ENCODE measurements at places on chromosomes 4 and X.

- no peak for DNase-seq
These were observed 19.3 kb downstream of the JAKMIP1 start for GRCh38 chr4:6180841-6181631.

- DNase-seq, result no peak
These were observed 18.2 kb downstream of the ELF4 start for GRCh38 chrX:130091980-130092522.

DNA sequence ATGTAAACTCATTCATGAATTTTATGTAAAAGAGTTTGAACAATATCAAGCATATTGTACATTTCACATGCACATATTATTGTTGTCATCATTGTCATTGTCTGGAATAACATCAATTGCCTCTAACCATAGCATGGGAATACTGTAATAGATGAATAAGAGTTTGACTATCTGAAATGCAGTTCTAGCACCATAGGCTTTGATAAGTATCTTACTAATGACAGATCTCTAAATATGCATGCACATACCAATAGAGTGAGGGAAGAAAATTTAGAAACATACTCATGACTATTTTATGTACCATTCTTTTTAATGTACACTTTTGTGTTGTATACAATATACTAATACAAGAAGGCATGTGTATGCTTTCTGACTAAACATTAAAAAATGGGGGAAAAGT is 161.6 kb upstream of the SPRY1 start:
- peak; percentile 75 for DNase-seq

GRCh38 chrX:129788527-129788926 is 8.8 kb downstream of the SASH3 start:
- DNase-seq, result no peak

- DNase-seq, result no peak
These were observed 12.8 kb upstream of the GUCY1B1 start for GRCh38 chr4:155745984-155746383.

DNA sequence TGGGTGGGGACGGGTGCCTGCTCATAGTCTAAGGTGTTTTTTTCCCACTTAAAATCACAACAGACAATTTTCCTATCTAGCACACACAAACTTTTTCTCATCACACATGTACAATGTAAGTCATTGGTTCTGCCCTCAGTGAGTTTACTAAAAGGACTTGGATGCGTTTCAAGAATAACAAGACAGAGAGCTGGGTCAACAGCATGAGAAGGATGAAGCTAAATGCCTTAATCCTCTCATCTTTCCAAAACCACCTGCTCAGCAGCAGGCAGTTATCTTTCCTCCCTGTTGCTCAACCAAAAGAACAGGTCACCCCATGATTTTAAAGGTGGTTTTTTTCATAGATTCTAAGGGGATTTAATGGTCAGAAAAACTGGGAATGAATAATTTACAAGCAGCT is 40.1 kb downstream of the OFD1 start:
- DNase-seq, result no peak

GRCh38 chr4:98601708-98602107 is 56.7 kb downstream of the TSPAN5 start:
- DNase-seq, result peak; percentile 43

DNA sequence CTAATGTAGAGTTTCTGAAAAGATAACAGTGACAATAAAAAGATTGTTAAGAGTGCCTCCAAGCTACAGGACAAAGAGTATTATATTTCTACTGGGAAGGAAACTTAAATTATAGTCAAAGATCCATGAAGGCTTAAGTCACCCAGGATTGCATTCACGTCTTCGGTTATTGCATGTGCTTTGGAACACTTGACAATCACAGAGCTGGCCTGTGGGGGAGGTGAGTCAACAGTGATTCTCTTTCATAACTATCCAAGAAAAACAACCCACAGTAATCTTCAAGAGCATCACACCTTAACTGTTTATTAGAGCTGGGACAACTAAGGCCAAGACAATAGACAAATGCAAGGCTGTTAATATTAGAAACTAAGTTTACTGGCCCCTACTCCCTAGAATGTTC is 40.3 kb downstream of the PDGFC start:
- peak; percentile 59 for DNase-seq

GRCh38 chr4:44961001-44961755 is 234.8 kb upstream of the GNPDA2 start:
- DNase-seq, result no peak

DNA sequence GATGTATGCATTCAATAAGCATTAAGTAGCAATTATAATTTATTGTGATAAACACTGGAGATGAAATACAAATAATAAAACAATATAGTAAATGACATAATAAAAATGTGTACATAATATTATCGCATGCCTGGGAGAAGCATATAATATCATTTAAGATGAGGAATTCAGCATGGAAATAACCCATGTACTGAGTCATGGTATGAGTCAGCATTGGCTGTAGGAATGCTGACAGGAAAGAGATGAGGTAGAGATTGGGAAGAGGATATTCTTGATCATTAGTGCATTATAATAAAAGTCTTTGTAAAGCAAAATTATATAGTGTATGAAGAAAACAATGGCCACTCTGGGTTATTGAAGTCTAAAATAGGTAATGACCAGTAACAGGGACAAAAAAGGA is 82.8 kb downstream of the MAGEB10 start:
- peak; percentile 81 for DNase-seq

DNA sequence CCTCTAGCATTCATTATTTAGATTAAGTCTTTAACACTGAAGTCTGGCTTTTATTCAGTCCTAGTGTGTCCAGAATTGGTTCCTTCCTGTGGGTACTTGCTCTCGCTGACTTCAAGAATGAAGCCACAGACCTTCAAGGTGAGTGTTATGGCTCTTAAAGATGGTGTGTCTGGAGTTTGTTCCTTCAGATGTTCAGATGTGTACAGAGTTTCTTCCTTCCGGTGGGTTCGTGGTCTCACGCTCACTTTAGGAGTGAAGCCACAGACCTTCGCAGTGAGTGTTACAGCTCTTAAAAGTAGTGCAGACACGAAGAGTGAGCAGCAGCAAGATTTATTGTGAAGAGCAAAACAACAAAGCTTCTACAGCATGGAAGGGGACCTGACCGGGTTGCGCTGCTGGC is 860.6 kb downstream of the STIM2 start:
- DNase-seq, result no peak

DNA sequence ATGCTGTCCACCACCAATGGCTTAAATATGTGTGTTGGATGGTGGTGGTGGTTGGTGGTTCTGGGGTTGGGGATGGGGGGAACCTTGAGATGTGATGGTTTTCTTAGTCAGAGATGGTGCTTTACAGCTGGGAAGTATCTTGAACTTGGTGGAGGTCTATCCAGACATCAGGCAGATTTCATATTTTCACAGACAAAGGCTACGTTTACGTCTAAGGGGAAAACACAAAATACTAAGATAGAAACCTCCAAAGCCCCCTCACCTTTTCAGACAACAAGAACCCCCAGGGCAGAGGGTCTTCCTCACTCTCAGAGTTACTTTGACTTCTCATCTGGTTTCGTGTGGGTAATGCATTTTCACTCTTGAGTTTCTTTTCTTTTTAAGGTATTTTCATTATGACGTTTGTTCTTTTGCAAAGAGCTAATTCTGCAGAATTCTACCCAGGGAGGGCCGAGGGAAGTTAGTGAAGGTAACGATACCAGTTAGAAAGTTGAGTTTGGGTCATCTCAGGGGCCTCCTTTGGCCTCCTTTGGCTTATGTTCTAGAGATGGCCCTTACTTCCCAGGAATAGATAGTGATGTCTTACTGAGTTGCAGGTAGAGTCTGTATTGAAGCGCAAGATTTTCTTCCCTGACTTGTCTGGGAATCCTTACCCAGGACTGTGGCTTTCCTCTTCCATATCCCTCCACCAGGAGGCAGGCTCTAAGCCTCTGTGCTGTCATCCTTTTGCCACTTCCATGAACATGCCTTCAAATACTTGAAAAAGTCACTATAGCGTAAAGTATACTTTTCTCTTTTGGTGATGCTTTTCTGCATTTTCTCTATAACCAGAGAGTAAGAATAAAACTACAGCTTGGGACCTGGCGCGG is 31.9 kb downstream of the RHOH start:
- no peak for DNase-seq

DNA sequence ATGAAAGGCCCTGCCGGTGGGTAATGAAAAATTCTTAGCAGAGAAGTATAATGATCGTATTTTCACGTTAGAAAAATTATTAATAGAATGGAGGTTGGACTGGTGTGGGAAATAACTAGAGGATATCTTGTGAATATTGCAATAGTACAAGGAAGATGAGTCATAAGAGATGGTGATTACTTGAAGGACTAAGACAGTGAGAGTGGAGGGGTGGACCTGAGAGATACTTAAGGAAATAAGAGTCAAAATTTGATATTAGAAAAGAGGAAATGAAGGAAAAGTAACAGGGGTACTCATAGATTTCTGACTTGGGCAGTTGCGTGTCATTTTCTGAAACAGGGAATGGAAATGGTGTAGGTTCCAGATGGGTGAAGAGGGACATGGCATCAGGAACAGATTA is 1.7 kb upstream of the USP53 start:
- DNase-seq, result peak; percentile 43

DNA sequence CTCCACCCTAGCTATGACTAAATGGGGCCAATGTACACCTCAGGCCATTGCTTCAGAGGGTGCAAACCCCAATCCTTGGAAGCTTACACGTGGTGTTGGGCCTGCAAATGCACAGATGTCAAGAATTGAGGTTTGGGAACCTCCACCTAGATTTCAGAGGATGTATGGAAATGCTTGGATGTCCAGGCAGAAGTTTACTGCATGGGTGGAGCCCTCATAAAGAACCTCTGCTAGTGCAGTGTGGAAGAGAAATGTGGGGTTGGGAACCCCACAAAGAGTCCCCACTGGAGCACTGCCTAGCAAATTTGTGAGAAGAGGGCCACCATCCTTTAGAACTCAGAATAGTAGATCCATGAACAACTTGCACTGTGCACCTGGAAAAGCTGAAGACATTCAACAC is 284.1 kb downstream of the ANTXR2 start:
- DNase-seq, result no peak

GRCh38 chrX:134776342-134776741 is 118.1 kb upstream of the PLAC1 start:
- DNase-seq, result no peak

DNA sequence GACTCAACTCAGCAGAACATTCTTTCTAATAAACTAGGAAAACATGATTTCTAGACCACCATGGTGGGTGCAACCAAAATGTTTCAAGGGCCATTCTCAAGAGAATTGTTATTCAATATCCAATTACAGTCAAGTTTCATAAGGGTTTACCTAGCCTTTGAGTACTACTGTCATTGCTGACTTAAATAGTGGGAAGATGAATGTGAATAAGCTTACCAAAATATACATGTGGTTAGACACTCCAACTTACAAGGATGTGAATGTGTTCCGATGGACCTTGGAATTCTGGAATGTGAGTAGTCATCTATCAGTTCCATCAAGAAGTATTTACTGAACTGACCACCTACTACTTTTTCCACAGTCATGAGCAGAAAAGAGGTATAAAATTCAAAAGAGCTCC is 16.9 kb downstream of the SH3RF1 start:
- peak; percentile 95 for DNase-seq

GRCh38 chr4:39505581-39505980 is 21.7 kb downstream of the UGDH start:
- DNase-seq, result no peak

GRCh38 chr4:17512973-17513665 is 1.2 kb upstream of the QDPR start:
- no peak for DNase-seq

DNA sequence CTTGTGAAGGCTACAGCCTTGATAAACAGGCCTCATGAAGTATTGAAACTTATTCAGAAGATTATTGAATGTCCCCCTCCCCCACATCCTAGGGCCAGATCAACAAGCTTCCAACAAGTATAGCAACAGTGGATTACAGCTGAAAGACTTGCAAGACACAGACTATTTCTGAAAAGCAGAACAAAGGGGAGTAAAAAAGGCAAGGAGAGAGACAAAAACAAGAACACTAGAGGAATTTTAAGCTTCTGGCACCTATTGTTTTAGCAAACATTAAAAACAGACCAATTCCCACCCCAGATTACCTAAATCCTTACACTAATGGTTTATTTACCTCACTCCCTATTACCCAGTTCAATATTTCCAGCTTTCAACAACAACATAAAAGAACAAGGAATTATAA is 446.3 kb upstream of the FSTL5 start:
- no peak for DNase-seq

DNA sequence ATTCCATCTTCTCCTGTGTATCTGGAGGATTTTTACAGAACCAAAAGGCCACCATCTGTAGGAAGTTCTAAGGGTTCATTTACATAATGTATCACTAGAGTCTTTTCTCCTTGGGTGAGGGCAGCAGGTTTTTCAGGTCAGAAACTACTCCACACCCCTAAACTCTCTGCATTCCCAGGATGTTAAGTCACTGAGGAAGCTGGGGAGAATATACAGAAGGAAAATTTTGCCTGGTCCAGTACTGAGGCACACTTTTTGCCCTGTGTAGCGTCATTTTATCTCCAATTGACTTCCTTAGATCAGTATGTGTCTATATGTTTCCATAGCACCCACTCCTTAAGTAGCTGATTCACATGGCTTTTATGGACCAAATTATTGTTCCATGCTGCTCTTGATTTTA is 17.0 kb downstream of the XKRX start:
- DNase-seq, result no peak

- no peak for DNase-seq
These were observed 140.0 kb downstream of the GASK1B start for GRCh38 chr4:158032733-158033415.

DNA sequence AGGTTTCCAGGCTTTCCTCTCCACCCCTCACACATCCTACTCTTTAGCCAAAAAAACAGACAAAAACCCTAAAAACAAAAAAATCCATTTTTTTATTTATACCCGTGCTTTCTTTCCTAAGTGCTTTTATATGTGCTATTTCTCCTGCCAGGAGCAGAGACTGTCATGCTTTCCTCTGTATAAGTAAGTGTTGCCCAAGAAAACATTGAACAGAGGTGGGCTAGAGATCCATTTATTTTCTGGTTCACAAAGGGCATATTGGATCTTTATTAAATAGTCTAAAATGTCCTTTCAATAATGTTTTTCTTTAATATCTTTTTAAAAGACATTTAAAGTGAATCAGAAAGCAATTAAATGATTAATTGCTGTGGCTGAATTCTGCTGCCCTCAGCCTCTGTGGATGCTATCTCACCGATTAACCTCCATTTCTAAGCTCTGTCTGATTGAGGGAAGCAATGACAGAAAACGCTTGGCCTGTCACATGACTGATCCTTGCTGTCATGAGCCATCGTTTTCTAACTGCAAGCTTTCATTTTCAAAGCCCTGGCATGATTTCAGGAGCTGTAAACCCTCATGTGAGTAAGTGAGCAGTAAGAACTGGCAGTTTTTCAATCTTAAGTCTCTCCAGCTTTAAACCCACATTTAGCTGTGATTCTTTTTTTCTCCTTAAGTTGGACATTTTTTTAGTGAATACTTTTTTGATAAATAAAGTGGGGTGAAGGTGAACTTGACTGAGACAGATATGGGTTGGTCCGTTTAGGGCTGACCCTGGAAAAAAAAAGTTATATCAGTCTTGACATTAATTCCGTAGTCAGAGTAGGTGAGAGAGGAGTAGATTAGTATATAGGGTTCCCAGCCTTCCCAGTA is 180.7 kb upstream of the PGRMC2 start:
- DNase-seq, result peak; percentile 90

Data from fibroblast of skin of back (primary cell).